ENCODE measurements at places on chromosomes 3 and 15. TPM values are rescaled to one million over a fixed set of nuclear protein-coding genes. Genes with fewer than 3 reads are reported as not detected.

The RHOV gene
- total RNA-seq = not detected

The BHLHE40 gene
- total RNA-seq = 27.6 TPM

The MYLK gene
- 174 TPM for total RNA-seq

The TP63 gene
- total RNA-seq = not detected

The GPR15 gene
- not detected for total RNA-seq

The SATB1 gene
- total RNA-seq = 12.0 TPM

The FANCD2 gene
- 6.1 TPM for total RNA-seq

The HGD gene
- not detected for total RNA-seq

The SI gene
- not detected for total RNA-seq

The SOX2 gene
- not detected for total RNA-seq

The PCSK6 gene
- not detected for total RNA-seq

The ITPKA gene
- 7.7 TPM for total RNA-seq

The TF gene
- total RNA-seq = not detected

The LRRC58 gene
- total RNA-seq = 34.4 TPM

The PLAAT1 gene
- not detected for total RNA-seq

All from GM23248 (cell line).